ENCODE measurements at places on chromosomes 11 and 22.

- DNase-seq, result no peak
Measured at GRCh38 chr22:39279170-39279850, 34.5 kb upstream of the PDGFB start.

DNA sequence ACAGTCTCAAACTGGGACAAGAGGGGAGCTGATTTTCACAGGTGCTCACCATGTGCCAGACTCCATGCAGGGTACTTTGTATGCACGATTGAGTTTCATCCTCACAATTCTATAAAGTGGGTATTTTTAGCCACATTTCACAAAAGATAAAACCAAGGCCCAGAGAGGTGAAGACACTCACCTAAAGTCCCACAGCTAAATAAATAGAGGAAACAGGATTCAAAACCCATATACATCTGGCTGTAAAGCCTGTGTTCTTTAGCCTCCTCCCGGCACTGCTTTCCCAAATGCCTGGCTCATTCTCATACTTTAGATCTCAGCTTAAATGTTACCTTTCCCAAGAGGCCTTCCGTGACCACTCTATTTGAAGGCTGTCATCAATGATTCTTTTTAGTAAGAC is 13.2 kb upstream of the KCTD14 start:
- DNase-seq, result no peak

DNA sequence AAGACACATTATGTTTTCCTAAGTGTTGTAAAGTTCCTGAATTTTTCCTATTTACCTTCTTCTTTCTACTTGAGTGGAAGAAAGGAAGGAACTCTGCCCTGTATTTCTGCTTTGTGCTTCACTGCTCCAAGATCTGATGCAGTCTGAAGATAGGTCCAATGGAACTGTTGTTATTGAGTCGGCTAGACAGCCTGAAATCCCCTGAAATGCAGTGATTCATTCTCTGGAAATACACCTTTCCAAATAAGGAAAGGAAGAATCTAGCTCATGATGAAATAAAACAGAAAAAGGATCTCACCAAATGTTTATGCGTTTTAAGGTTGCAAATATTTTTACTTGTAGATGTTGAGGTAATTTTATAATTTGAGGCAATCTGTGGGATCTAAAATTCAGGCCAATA is 322.8 kb downstream of the GUCY1A2 start:
- DNase-seq, result no peak

GRCh38 chr22:41920271-41920976 is 5.5 kb upstream of the SHISA8 start:
- DNase-seq, result no peak

- DNase-seq, result no peak
Measured at GRCh38 chr22:28792491-28793383, 7.6 kb downstream of the XBP1 start.

- DNase-seq, result no peak
Measured at GRCh38 chr11:58745705-58746364, 14.1 kb upstream of the GLYAT start.

- DNase-seq, result no peak
Measured at GRCh38 chr11:23087407-23087806, 227.1 kb upstream of the CCDC179 start.

- DNase-seq, result no peak
Measured at GRCh38 chr22:46090631-46091201, 59.6 kb upstream of the PPARA start.

DNA sequence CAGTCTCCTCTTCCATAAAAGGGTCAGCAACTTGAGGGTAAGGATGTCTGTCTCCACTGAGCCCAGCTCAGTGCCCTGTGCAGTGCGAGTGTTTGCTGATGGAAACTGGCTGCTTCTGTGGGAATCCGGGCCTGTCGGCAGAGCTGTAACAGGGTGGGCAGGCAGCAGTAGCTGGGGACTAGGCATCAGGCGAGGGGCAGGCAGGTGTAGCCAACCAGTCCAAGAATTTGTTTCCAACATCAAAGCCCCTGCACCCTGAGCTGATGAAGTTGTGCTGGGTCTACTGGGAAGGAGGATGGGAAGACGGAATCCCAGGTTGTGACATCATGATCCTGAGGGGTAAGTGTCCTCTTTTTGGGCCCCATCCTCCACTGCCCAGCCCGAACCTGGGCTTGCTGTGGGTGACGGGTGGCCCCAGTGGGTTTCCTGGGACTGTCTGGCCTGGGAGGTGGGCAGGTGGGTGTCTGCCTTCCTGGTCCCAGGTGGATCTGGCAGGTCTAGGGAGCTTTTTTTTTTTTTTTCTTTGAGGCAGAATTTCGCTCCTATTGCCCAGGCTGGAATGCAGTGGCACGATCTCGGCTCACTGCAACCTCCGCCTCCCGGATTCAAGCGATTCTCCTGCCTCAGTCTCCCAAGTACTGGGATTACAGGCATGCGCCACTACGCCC is 11.0 kb downstream of the SLC29A2 start:
- no peak for DNase-seq

DNA sequence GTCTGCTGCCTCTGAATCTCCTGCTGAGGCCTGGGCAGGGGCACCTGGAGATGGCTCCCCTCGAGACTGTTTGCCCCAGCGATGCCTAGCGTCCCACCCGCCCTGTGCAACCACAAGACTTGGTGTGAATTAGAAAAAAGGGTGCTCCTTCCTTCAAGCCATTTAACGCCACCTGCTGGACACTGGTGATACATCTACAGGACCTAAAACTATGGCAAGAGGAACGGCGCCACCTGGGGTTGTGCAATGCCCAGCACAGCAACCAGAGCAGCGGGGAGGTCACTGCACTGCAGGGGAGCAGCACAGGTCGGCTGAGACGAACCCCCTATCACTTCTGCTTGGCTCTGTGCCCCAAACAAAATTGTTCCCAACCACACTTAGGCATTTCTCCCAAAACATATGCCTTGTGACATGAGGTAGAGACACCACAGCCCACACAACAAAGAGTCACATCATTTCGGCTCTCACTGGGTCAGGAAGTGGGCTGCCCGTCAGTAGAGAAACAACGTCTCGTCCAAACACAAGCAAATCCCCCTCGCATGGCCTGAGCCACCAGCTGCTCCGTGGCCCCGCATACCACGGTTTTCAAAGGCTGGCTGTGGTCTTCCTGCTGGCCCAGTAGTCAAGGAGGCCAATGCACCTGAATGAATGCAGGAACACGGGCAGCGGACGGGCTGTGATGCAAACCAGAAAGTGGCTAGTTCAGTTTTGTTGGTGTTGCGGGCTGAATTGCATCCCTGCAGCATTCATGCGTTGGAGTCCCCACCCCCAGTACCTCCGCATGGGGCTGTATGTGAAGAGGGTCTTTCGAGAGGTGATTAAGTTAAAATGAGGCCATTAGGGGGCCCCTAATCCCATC is 171.9 kb downstream of the SHANK2 start:
- DNase-seq, result peak; percentile 3

GRCh38 chr11:7347611-7348431 is 96.1 kb downstream of the SYT9 start:
- no peak for DNase-seq

- no peak for DNase-seq
Measured at GRCh38 chr11:107769189-107769588, 57.3 kb upstream of the SLN start.

GRCh38 chr11:65479184-65480145 is 19.4 kb upstream of the MALAT1 start:
- DNase-seq, result no peak

GRCh38 chr11:114167771-114168448 is 108.4 kb downstream of the ZBTB16 start:
- DNase-seq, result no peak

DNA sequence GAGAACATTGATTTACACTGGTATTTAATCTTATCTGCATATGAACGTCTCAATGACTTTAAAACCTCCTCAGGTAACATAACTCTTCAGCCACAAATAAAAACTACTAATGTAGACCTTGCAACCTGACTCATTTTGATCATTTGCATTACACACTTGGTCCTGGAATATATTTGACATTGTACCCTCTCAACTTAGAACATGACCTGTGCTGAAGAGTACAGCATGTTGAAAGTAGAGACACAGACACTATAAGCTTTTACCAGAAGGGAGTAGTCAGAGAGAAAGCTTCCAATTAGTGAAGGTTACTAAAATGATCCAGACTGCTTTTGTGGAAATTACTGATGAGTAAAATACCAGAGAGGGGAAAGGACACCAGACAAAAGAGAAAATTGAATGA is 390.6 kb upstream of the ANO3 start:
- no peak for DNase-seq

GRCh38 chr22:49783036-49783746 is 44.5 kb downstream of the BRD1 start:
- DNase-seq, result no peak

DNA sequence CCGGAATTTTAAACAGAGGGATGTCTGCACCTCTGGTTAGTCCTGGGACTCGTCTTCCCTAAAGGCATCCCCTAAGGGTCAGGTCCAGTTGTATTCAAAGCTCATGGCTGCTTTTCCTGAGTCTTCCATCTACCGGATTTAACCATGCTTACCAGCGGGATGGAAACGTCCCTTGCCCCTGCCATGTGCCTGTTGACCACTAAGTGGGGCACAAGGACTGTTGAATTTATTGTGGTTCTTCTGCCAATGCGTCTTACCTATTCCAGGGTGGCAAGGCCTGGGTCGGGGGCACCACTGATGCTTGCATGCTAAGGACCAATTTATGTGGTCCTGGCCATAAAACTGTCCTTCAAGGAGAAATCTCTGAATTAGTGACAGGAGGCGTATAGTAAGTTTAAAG is 25.6 kb downstream of the ANKRD42 start:
- no peak for DNase-seq

- DNase-seq, result no peak
Measured at GRCh38 chr11:40030867-40031266, 1428.6 kb downstream of the LRRC4C start.

DNA sequence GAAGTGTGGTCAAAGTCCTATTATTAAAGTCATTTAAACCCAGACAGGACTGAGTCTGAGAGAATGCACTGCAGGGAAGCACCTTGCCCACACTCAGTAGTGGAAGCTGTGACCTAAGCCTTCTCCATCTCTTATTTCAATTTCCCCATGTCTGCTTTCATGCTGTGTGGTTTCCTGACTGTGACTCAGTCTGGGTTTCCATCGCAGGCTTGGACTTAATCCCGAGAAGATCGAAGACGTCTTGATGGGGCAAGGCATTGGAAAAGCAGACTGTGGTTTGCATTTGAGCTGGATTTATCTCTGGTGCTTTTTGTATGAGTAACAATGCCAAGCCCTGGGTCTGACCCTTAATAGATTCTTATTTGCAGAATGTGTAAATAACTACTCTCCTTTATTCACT is 238.9 kb downstream of the NTM start:
- no peak for DNase-seq

DNA sequence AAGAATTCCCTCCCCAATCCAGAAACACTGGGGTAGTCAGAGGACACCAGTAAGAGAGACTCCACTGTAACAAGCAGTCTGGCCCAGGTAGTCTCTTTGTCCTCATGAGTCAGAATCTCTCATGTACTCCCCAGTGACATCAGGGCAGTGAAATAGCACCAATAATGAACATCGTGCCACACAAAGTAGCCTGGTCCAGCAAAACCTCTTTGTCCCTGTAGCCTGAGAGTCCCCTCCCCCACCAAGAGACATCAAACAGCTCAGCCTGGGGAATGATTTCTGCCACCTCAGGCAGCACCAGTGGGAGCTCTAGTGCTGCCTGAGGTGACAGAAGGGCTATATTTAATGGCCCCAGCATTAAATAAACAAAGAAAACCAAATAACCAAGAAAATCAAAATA is 88.1 kb downstream of the SBF2 start:
- DNase-seq, result no peak

DNA sequence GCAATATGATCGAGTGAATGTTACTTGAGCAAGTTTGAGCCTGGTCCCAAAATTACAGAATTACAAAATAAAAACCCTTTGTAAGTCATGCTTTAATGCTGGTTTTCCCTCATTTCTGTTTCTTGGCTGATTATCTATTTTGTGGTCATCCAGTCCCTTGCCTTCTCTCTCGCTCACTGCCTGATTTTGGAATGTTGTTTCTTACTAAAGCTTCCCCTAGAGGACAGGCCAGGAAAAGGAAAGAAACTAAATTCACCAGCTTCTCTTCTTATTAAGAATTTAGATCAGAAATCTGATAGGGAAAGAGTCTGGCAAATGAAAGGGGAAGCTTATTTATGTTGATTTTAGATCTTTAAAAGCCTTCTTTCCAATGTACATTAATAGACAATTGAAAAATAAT is 16.6 kb upstream of the BDNF start:
- no peak for DNase-seq

DNA sequence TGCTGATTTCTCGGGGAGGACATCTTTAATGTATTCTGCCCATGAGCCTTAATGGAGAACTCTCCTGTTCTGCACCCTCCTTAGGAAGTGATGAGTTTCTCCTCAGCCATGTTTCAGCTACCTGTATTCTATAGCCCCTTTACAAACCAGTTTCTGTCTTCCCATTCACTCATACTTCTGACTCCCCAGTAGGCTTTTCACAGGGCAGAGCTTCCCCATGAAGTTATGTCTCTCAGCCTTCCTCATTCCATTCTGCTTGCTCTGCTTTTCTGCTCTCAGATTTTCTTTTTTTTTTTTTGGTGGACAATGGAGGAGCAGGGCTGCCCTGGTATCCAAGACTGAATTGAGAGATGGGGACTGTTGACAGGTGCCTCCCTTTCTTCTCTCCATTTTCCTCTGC is 4.3 kb upstream of the OR52R1 start:
- DNase-seq, result no peak

- DNase-seq, result no peak
Measured at GRCh38 chr22:19880786-19881569, 26.3 kb upstream of the GNB1L start.

DNA sequence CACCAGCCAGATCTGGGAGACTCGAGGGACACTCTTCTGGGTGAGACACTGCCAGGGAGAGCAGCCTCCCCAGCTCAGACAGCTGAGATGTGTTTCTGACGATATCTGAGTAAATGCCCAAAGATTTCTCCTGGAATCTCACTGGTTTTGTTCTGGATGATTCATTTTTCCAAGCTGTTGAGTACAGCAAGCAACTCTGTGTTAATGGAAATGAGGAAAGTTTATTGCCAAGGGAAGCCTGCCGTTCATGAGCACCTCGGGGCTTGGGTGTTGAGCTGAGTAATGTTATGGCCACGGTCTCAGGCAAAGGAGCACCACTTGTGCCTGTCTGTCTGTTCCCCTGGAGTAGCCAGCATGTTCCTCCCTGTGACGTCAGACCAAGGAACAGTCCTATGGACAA is 1132.4 kb downstream of the BRD1 start:
- DNase-seq, result no peak

GRCh38 chr22:49147617-49148175 is 680.0 kb downstream of the BRD1 start:
- DNase-seq, result no peak

GRCh38 chr11:504053-504993 is 2.7 kb downstream of the RNH1 start:
- no peak for DNase-seq

GRCh38 chr11:46281371-46281831 is 3.9 kb downstream of the CREB3L1 start:
- no peak for DNase-seq

- DNase-seq, result no peak
Measured at GRCh38 chr11:15826826-15827225, 529.5 kb downstream of the SOX6 start.
